Tongue (tissue), 3 donors: ENCODE measurements at places on chromosomes 5 and 9. TPM values are rescaled to one million over a fixed set of nuclear protein-coding genes. Genes with fewer than 3 reads are reported as not detected.
A peak's percentile ranks its signal among the peaks of the same experiment; 100 is the strongest.

DNA sequence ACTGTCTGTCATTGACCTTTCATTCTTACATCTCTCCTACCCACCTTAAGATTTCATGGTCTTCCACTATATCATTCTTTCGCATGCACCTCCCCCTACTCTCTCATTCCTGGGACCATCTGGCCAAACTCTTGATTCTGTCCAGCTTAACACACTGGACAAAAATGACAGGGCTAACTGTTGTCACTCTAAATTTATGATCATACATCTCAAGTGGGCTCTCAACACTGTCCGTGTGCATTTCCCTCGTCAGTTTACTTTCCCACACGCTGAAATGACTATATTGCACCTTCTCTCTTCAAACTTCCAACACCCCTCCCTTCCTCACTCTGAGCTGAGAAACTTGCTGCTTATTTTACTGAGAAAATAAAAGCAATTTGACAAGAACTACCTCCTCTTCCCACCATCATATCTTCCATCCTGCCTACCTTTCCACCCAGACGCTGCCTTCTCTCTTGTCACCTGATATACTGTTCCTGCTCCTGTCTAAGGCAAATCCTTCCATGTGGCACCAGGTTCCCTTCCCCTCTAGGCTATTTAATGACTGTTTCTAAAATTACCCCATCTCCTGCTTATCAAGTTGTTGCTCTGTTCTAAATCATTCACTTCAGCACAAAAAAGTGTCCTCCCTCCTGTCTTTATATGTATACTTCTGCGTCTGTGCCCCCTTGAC is 8.1 kb upstream of the KLF9 start:
- DNase-seq, result no peak

DNA sequence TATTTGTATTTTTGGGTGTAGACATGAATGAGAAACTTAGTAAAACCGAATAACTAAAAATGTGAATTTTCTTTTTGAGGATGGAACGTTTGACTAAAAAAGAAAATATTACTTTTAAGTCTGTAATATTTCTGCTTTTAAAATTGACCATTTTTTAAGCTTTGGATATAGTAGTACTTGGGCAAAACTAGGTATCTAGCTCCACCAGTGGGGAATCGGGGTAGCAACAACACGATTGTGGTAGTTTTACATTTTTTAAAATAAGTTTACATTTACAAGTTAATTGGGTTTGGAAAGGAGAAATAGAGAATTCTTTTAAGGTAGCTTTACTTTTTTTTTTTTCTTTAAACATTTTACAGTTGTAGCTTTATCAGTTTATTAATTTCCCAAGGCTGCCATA is 154.4 kb downstream of the MAN2A1 start:
- DNase-seq, result no peak

DNA sequence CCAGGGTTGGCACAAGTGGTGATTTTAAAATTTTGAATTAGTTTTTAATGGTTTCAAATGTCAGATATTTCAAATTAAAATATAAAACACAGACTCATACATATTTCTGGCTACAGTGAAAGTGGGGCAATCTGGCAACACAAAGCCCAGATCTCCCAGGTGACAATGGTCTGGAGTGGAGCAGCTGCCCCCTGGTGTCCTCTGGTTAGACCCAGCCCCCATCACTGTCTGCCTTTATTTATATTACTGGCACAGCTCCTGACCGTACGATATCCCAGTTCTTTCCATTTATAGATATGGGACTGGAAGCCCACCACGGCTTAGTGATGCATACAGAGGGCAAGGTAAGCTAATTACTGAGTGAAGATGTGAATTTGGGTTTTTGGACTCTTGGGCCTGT is 37.3 kb downstream of the MACIR start:
- DNase-seq, result no peak

DNA sequence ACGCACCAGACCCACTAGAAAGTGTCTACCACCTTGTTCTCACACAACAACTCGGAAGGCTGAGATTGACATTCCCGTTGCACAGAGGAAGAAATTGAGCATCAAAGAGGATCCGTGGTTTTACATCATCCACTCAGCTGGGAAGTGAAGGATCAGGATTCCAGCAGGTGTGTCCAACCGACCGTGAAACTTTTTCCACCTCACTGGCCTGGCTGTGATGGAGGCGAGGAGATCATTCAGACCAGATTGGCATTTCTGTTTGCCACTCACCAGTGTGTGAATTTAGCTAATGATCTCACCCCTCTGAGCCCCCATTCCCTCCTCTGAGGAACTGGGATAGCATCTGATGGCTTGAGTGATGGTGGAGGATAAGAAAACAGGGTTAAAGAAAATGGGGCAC is 46.7 kb upstream of the CPLX2 start:
- DNase-seq, result no peak

DNA sequence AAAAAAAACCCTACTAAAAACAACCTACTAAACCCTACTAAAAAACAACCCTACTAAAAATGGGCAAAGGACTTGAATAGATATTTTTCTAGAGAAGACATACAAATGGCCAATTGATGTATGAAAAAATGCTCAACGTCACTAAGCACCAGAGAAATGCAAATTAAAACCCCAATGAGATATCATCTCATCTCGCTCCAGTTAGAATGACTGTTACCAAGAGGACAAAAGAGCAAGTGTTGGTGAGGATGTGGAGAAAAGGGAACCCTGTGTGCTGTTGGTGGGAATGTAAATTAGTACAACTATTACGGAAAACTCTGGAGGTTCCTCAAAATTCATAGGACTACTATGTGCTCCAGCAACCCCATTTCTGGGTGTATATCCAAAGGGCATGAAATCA is 10.8 kb downstream of the SDHA start:
- DNase-seq, result no peak

GRCh38 chr9:78280982-78281668 is 15.8 kb upstream of the PSAT1 start:
- DNase-seq, result peak; percentile 99

GRCh38 chr9:110293248-110293647 is 36.9 kb upstream of the TXN start:
- DNase-seq, result no peak

DNA sequence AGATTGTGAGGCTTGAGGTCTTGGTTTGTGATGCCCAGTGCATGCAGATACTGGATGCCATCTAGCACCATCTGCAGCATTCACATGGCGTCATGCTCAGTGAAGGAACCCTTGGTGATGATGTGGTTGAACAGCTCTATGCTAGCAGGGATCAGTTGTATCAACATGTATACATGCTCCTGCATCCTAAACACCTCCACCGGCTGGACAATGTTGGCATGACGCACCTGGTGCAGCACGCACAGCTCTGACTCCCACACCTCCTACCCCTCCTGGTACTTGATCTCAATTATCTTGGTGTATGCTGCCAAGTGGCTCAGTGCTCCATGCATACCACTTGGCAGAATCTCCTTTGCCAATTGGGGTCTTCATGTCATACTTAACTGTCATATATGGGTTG is 49.1 kb downstream of the MTREX start:
- no peak for DNase-seq

- DNase-seq, result peak; percentile 86
These were observed 71.5 kb upstream of the EQTN start for GRCh38 chr9:27368316-27368985.

- no peak for DNase-seq
These were observed 249.5 kb downstream of the MAN2A1 start for GRCh38 chr5:109939116-109939682.

GRCh38 chr9:21730899-21731298 is 71.5 kb upstream of the MTAP start:
- DNase-seq, result no peak

DNA sequence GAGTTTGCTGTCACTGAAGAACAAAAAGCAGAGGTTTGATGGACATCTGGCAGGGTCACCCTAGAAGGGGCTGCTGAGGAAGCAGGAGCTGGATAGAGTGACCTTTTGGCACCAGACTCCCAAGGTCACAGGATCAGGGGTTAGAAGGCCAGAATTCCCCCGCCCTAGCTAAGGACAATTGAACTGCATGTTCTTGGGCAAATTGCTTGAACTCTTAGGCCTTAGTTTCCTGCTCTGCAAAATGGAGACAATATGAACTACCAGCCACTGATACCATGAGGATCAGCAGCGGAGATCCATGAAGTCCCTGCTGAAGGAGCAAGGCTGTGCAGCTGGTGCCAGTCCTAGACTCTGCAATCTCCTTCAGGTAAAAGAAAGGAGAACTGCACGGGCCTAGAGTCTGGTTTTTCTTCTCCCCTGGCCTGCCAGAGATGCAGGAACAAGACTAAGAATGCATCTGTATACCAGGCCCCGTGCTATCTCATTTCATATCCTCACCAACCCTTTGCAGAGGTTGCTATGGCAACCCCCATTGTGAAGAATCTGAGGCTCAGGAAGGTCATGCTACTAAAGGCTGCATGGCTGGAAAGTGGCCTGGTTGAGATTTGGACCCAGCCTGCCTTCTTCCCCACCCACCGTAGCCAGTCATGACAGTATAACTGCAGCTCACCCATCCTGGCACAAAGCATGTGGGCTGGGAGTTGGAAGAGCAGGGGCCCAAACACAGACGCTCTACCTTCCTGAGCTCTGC is 33.7 kb downstream of the CAMK2A start:
- no peak for DNase-seq

- DNase-seq, result no peak
These were observed 15.4 kb upstream of the SMIM15 start for GRCh38 chr5:61177716-61178115.

- DNase-seq, result no peak
These were observed 78.7 kb upstream of the PRDM9 start for GRCh38 chr5:23428705-23429104.

GRCh38 chr5:73233053-73233460 is 60.1 kb downstream of the TMEM174 start:
- DNase-seq, result no peak

DNA sequence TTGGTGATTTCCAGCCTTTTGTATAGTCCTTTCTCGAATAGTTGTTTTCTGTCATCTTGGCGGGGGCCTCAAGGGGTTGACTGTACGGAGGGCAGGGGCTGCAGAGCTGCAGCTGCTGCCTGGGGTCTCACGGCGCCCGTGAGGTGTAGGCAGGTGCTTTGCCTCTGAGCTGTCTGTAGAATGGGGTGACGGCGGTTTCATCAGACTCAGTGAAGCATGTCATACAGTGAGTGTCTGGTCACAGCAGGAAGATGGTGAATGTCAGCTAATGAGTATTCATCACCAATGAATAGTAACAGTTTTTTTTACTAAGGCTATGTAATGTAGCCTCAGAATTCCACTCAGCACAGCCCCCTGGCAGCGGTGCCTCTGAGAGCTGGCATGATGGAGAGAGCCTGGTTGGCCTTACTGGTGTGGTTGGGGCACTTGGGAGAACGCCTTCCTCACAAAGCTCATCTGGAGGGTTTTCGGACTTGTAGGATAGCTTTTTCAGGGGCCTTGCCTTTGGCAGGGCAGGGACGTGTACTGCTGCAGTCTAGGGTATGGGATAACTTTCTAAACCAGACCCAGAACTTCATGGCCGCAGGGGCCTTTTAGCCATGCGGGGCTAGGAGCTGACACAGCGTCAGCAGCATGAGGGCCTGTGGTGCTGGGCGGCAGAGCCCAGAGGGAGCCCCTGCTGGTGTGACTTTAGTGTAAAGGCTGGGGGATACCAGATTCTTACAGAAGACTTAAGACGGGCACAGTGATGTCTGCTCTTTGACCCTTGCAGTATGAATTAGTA is 15.0 kb downstream of the TENT4A start:
- DNase-seq, result no peak

- no peak for DNase-seq
These were observed 334.4 kb downstream of the GADD45G start for GRCh38 chr9:89939181-89939580.

- DNase-seq, result no peak
These were observed 60.9 kb downstream of the CDKN2A start for GRCh38 chr9:21933281-21933680.

DNA sequence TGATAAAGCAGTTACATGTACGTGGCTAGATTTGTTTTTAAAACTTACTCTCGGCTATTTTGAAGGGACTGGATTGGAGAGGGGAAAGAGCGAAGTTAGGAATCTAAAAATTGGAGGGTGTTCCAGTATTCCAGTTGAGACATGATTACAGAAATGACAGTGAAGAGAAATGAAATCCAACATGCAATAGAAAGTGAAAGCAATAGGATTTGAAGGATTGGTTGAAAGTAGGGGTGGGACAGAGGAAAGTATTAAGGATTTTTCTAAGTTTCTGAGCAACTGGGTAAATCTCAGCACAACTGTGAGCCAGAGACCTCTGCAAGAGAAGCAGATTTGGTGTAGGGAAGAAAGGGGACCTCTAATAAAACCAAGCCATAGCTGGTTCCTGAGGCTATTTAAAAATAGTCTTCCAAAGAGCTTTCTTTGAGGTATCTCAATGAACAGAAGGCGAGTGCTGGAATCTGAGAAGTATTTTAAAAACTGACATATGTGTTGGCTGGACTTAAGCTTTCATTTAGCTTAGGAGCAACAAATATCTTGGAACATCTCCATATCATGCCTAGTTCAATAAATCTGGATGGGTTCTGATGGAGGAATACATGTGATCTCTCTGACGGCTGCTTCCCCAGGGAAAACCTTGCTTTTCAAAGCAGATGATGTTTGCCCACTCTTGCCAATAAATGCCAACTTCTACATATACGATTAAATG is 110.4 kb upstream of the IFNK start:
- DNase-seq, result no peak

DNA sequence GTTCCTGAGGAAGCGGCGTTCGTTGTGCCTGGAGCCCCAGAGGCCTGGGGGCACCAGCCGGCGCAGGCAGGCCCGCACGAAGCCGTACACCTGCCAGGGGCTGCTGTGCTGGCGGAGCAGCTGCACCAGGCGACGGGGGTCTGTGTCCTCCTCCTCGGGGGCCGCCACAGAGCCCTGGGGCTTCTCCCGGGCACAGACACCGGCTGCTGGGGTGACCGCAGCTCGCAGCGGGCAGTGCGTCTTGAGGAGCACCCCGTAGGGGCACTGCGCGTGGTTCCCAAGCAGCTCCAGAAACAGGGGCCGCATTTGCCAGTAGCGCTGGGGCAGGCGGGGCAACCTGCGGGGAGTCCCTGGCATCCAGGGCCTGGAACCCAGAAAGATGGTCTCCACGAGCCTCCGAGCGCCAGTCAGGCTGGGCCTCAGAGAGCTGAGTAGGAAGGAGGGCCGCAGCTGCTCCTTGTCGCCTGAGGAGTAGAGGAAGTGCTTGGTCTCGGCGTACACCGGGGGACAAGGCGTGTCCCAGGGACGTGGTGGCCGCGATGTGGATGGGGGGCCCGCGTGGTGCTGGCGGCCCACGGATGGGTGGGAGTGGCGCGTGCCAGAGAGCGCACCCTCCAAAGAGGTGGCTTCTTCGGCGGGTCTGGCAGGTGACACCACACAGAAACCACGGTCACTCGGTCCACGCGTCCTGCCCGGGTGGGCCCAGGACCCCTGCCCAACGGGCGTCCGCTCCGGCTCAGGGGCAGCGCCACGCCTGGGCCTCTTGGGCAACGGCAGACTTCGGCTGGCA is 1.3 kb downstream of the TERT start:
- DNase-seq, result no peak

Gene CTSV
- 2.9 TPM for total RNA-seq

Gene EQTN
- total RNA-seq, result 0.51 TPM

Gene COL5A1
- 435 TPM for total RNA-seq

Gene MAMDC2
- 21.5 TPM for total RNA-seq

Gene CCNJL
- 8.3 TPM for total RNA-seq

Gene GPRIN1
- total RNA-seq, result 0.72 TPM

Gene PPP3R2
- total RNA-seq, result not detected

Gene KCNN2
- 15.6 TPM for total RNA-seq

Gene LCN6
- not detected for total RNA-seq

Gene DMGDH
- 1.8 TPM for total RNA-seq

Gene OMD
- 18.0 TPM for total RNA-seq

Gene TMEM232
- total RNA-seq, result 3.8 TPM
